Stimulated activated CD4-positive, alpha-beta T cell treated with anti-CD3 and anti-CD28 coated beads, Interleukin-2, amount 100 ng/mL, for 48 hours (primary cell): ENCODE measurements at places on chromosomes 11 and 22.

GRCh38 chr11:99199341-99199740 lies 178.6 kb downstream of the CNTN5 start:
- DNase-seq = no peak

- no peak for DNase-seq
These were observed 92.9 kb downstream of the PTPRJ start for GRCh38 chr11:48073031-48073861.

GRCh38 chr11:28767574-28767973 lies 659.4 kb downstream of the METTL15 start:
- DNase-seq = no peak

DNA sequence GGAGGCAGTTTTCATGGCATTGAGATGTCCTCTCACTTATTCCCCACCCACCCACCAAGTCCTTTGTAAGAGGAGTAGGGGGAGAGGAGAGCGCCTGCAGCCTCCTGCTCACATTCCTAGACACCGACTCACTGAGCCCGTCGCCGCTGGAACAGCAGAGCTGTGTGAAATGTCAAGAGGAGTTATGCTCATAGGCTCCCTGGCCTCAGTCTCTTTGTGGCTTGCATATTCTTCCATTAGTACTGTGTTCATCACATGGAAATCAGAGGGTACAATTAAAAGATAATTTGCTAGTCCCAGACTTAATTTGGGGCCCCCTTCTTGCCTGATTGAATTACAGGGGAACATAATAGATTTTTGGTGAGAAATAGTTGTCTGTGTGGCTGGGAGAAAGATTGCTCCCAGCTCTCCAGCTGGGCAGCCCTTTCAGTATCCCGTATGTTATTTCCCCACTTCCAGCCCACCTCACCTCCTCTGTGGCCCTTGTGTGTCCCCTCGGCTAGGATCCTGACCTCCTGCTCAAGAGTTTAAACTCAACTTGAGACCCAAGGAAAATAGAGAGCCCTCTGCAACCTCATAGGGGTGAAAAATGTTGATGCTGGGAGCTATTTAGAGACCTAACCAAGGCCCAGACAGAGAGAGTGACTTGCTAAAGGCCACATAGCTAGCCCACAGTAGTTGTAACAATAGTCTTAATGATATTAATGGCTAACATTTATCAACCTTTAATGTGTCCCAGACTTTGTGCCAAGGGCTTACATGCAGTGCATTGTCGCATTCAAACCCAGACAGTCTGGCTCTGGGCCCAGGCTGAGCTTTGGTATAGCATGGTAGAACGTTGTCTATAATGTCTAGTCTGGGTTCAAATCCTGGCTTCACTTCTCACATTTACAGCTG lies 32.2 kb downstream of the LIMK2 start:
- DNase-seq = no peak

DNA sequence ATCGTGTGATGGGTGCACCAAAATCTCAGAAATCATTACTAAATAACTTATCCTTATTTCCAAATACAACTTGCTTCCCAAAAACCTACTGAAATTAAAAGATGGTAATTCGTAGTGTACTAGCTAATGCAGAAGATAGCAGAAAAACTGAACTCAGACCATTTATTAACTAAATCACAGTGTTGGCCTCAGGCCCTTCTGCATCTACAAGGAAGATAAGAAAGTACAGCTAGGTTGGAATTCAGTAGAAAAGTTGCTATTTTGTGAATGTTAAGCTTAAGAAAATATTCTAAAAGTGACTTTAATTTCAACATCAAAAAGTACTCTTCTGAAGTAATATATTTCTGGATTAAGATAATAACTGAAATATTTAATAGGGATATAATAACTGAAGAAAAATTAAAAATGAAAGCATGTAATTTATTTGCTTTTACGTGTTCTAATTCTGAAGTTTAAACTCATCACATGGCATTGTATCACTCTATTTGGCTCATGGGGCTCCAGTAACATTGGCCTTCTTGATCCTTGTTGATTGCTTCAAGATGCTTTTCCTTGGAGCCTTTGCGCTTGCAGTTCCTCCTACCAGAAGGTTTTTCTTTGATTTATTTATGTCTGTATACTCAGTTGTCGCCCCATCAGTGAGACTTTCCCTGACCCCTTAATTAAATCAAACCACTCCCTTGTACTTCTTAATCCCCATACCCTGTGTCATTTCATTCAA lies 847.9 kb upstream of the ANO3 start:
- no peak for DNase-seq

DNA sequence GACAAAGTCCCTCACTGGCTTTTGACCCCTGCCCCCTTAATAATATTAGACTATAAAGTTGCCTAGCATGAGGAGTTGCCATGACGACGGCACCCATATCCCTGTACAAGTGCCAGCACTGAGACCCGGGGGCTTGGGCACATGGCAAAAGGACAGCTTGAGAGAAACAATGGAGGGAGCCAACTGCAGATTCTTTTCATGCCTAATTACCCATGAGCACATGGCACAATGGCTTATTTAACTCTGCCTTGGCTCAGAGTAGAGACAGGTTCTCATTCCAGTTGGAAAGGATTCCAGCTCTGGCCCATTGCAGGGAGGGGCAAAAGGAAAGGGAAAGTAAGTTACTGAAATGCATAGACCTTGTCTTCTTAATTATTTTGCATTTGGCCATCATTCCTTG lies 261.2 kb upstream of the UBASH3B start:
- DNase-seq = no peak

DNA sequence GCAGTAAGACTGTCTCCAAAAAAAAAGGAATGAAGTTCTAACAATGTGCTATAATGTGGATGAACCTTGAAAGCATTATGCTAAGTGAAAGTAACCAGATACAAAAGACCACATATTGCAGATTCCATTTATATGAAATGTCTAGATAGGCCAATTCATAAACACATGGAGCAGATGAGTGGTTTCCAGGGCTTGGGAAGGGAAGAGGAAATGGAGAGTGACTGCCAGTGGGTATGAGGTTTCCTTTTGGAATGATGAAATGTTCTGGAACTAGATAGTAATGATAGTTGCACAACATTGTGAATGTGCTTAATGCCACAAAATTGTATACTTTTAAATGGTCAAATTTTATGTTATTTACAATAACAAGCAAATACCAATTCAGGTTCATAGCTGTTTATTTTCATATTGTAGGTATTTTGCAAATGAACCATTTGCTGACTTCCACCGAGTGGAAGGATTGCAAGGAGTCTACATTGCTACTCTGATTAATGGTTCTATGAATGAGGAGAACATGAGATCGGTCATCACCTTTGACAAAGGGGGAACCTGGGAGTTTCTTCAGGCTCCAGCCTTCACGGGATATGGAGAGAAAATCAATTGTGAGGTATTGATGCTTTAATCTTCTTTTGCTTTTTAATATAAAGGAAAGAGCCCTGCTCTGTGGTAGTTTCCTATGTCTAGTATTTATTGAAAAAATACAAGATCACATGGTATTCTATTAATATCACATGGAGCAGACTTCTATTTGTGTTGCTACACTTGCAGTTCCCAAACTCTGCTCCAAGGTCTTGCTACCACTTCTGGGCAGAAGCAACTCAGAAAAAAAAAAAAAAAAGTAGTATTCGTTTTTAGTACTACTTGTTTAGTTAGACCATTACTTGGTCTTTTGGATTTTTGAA lies 67.7 kb upstream of the SORL1-AS1 start:
- DNase-seq = no peak
